ENCODE measurements at places on chromosomes 4 and X.

- DNase-seq: no peak
Measured at GRCh38 chr4:128521648-128522111, 234.1 kb upstream of the PGRMC2 start.

- no peak for DNase-seq
Measured at GRCh38 chrX:120446498-120446897, 22.6 kb downstream of the LAMP2 start.

DNA sequence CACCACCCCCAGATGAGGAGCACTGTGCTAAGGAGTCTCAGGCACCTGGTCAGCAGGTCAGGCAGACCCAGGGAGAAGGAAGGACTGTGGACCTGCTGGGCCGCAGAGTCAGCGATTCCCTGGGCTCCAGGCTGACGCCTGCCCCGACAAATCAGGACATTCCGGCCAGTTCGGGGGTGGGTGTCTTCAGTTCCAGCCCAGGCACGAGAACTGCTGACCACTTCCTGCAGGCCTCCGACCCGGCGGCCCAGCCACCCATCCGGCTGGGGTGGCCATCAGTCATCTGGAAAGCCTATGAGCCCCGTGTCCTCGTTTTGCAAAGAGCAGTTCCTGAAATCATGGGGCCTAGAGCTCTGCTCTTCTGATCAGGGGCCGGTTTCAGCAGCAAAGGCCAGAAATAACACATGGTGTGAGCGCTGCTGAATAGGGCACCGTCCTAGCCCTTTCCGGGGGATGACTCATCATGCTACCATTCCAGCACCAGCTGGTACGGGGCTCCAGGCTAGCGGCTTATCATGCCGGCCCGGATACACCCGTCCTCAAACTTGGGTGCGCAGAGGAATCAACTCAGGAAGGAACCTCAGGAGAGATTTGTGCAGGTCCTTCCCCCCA is 7.8 kb upstream of the SH3TC1 start:
- no peak for DNase-seq

GRCh38 chr4:106186201-106186600 is 129.8 kb downstream of the TBCK start:
- no peak for DNase-seq

- no peak for DNase-seq
Measured at GRCh38 chr4:102799816-102800215, 27.5 kb downstream of the UBE2D3 start.

DNA sequence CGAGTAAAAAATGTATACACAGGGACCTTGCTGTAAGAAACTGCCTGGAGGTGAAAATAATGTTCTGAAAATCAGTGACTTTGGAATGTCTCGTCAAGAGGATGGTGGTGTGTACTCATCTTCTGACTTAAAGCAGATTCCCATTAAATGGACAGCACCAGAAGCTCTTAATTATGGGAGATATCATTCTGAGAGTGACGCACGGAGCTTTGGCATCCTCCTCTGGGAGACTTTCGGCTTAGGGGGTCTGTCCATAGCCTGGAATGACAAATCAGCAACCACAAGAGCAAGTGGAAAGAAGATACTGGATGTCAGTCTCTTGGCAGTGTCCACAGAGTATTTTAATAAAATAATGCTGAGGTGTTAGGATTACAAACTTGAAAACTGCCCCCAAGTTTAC is 129.4 kb downstream of the THOC2 start:
- no peak for DNase-seq
